Urinary bladder (tissue), 4 donors: ENCODE measurements at places on chromosomes 4 and X. TPM values are rescaled to one million over a fixed set of nuclear protein-coding genes. Genes with fewer than 3 reads are reported as not detected.

Gene XAGE1A
- total RNA-seq: not detected

Gene CLTRN
- total RNA-seq: 0.90 TPM

Gene SYN1
- 0.63 TPM for total RNA-seq

Gene GAGE12E
- total RNA-seq: not detected

Gene GABRE
- 81.1 TPM for total RNA-seq

- no peak for DNase-seq
Observed at GRCh38 chrX:148534291-148534690, 33.9 kb downstream of the AFF2 start.

GRCh38 chrX:132710656-132711155, 221.9 kb upstream of the MBNL3 start:
- DNase-seq: no peak

DNA sequence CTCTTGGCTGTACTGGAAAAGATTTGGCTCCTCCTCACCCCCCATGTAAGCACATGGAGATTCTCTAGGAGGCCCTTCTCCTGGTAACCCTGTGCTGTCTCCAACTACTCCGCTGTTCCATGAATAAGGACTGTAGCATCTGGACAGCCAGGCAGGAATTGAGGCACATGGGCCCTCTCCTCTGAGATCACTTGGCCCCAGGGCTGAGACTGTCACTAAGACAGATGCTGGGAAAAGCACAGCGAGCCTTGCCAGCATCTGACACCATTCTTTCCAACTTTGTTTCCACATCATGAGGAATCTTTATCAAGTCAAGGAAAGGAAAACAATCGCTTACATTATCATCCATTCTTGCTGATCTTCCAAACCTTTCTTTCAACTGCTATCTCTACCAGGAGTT, 222.6 kb upstream of the INTU start:
- no peak for DNase-seq

DNA sequence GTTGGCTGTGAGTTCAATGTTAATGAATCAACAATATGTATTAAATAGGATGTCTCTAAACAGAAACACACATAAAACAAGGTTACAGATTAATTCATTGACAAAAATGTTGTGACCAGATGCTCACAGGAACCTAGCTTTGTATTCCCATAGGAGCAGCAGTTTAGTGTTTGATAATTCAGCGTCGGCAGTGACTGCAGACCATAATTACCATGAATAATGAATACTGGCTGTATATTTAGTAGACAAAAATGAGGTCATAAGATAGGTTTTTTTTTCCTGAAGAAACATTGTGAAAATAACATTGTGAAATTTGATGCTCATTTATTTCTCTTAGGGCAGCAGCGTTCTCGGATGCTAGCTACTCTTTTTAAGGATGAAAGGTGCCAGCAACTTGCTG, 27.8 kb downstream of the COPS4 start:
- DNase-seq: no peak

DNA sequence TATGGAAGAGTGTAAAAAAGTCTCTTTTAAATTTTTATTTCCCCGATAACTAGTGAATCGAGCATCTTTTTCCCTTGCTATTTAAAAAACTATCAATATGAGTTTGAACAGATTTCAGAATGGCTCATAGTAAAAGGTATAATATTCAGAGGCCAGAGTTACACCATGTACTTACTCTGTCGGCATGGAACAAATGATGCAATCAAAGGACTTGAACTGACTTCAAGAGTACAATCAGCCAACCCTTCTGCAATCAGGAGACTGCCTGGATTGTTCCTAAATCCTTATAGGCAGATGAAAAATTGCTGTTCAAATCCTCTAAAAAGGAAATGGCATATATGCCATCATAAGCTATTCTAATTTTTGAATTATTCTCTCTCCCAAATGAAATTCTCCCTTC, 273.3 kb downstream of the SH2D1A start:
- no peak for DNase-seq

DNA sequence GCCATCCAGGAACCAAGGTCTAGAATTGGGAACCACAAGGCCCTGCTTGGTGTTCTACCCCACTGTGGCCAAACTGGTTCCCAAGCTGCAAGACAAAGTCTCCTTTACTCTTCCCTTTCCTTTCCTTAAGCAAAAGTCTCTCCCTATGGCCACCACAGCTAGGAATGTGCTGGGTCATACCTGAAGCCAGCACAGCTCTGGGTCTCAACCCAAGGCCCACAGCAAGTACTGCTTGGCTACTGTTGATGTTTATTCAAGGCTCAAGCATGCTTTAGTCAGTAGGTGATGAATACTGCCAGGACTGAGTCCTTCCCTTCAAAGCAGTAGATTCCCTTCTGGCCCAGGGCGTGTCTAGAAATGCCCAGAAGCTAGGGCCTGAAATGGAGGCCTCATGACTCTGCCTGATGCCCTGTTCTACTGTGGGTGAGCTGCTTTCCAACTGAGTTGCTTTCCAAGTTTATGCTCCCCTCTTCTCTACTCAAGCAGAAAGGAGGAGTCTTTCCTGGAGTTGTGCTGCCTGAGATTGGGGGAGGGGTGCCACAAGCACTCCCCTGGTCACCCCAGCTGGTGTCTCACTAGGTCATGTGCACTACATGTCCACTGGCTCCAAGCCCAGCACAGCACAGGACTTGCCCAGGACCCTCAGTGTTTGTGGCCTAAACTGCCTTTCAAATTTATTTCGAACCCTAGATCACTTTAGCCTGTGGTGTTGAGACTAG, 44.9 kb downstream of the STAP1 start:
- DNase-seq: no peak

- DNase-seq: no peak
Observed at GRCh38 chrX:10007621-10008020, 40.5 kb downstream of the CLDN34 start.

- DNase-seq: no peak
Observed at GRCh38 chrX:107713543-107714205, 61.9 kb downstream of the TSC22D3 start.

GRCh38 chrX:22795671-22796070, 204.1 kb upstream of the DDX53 start:
- no peak for DNase-seq

GRCh38 chr4:118972167-118972566, 83.5 kb downstream of the SYNPO2 start:
- no peak for DNase-seq

GRCh38 chrX:73214426-73215094, at the start of gene NAP1L2:
Gene NAP1L2, minus strand, starts transcription at chrX:73214851. Its CDS starts 359 bp downstream, at chrX:73214492.
- DNase-seq: no peak

DNA sequence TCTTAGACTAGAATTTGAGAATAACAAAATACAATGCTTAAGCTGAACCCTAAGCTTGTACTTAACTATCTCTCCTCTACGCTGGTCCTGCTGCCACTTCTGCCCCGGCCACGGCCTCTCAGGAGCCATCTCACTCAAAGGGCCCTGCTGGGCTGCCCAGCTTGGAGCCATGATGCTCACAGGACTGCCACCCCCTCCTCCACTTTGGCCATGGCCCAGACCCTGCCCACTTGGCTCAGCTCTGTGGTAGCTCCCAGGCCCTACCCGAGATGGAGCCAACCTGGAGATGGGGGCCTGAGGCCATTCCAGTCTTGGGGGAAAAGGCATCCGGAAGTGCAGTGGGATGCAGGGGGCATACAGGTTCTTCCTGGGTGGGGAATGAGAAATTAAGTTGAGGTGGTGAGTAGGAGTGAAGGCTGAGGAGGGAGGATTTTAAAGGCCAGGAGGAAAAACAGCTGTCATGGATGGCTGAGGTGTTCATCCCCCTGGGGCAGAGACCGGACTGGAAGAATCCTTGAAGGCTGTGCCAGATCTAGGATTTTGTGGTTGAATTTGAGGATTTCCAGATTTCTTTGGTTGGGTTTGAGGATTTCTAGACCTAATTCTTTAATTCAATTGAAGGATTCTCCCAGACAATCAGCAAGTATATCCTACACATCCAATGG, 824 bp downstream of the SASH3 start:
- no peak for DNase-seq

DNA sequence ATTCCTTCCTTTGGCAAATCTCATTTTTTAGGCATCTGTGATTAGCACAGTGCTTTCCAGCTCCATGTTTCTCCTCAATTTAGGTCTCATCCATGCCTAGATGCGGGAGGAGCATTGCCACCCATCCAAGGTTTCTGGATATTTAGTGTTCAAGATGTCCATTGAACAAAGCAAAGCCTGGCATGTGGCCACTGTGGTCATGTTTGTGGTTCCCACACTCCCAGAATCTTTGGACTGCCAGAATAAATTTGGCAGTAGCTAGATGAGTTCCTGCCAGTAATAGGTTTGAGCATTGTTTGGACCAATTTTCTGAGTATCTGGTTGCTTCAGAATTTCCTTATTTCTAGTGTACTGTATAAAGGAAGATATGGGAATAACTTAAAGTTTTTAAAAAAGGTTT, 1124.1 kb downstream of the ADGRL3 start:
- DNase-seq: no peak

DNA sequence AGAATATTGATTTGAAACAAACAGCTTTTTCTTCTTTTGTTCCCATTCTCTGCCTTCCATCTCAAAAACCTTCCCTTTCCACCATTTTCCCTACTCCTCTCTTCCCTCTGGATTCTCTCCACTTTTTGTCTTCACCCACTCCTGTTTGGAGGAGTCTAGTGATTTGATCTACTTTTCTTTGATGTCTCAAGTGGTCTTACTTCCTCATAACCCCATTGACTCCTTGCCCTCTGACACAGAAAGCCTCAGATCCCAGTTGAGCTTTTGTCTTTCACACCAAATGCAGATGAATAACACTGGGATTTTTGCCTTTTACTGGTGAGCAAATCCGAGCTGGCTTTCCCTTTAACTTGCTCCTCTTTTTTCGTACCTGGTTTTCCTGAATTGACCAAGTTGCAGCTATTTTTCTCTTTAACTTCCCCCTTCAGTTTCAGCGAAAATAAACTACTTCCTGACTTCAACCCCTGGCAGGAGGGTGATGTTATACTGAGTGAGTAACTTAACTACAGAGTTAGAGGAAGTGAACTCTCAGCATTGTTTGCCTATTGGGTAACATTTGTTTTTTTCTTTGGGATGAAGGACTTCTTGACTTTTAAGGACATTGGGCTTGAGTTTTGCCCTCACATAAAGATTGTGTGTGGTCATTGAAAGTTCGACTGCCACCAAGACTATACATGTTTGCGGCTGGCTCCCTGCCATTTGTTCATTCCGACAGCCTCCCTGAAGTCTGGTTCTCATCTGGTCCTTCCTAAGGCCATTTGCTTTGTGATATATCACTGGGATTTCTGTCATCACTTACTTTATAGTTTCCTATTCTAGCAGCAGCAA, 392.8 kb upstream of the NR3C2 start:
- peak; percentile 72 for DNase-seq
